ACHN (cell line): ENCODE measurements at places on chromosomes 1 and 21.

DNA sequence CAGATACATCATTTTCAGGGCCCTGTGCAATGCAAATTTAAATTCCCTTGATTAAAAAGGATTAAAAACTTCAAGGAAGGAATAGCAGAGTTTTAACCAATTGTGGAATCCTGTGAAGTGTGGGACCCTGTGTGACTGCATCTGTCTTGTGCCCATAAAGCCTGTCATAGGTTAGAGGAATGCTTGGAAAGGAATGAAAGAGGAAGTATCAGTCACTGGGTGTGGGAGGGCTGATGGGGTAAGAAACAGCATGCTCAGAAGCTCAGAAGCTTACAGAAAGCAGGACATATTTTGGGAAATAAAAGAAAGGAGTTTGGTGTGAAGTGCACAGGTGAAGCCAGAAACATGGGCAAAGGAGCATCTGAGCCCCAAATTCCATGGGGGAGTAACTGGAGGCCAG, 150.8 kb upstream of the ETV3 start:
- DNase-seq = no peak

DNA sequence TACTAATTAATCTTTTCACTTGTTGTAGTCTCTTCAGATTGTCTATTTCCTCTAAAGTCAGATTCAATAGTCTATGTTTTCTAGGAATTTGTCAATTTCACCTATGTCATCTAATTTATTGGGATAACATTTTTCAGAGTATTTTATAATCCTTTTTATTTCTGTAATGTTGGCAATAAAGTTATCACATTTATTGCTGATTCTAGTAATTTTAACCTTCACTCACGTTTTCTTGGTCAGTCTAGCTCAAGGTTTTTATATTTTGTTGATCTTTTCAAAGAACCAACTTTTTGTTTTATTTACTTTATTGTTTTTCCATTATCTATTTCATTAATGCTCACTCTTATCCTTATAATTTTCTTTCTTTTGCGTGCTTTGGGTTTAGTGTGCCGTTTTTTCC, 97.9 kb upstream of the GNG12 start:
- no peak for DNase-seq

DNA sequence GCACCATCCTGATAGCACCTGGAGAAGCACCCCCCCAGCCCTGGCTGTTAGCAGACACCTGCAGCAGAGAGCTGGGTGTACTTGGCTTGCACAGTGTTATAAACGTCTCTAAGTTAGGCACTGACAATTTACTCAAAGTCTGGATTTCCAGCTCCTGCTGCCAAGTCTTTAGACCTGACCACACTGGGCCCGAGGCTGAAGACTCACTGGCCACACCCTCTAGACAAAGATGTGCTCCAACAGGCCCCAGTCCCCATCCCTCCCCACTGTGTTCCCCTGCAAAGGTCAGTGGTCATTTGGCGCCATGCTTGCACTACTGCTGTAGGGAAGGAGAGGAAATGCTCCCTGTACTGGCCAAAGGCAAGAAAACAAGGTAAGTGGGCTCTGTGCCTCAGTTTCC, 31.1 kb downstream of the PADI6 start:
- no peak for DNase-seq

GRCh38 chr1:183069562-183070216, 46.5 kb downstream of the LAMC1 start:
- DNase-seq = peak; percentile 87

- no peak for DNase-seq
These were observed 312.1 kb downstream of the DISC1 start for GRCh38 chr1:231938711-231939110.
